Glomerular endothelial cell (primary cell): ENCODE measurements at places on chromosomes 16 and 17. TPM values are rescaled to one million over a fixed set of nuclear protein-coding genes. Genes with fewer than 3 reads are reported as not detected.

DNA sequence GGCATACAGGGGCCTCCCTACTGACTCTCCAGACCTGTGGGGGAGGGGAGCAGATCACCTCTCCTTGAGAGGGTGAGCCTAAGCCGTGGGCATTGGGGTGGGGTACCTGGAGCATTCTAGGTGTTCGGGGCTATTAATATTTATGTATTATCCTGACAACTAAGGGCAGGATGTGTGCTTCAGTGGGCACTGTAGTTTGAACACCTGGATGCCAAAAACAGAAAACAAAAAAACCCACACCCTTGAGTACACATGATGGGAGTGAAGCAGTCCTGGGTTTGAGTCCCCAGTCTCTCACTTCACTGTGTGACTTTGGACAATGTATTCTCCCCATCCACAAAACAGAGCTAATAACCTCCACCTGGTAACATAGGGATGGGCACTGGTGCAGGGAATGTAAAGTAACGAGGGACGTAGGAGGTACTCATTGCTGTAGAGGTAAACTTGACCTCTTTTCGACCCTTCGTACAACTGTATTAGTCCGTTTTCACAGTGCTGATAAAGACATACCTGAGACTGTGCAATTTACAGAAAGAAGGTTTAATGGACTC lies 257.8 kb downstream of the CPPED1 start:
- no peak for DNase-seq

- no peak for DNase-seq
Measured at GRCh38 chr17:9291912-9292560, 270.7 kb downstream of the NTN1 start.

DNA sequence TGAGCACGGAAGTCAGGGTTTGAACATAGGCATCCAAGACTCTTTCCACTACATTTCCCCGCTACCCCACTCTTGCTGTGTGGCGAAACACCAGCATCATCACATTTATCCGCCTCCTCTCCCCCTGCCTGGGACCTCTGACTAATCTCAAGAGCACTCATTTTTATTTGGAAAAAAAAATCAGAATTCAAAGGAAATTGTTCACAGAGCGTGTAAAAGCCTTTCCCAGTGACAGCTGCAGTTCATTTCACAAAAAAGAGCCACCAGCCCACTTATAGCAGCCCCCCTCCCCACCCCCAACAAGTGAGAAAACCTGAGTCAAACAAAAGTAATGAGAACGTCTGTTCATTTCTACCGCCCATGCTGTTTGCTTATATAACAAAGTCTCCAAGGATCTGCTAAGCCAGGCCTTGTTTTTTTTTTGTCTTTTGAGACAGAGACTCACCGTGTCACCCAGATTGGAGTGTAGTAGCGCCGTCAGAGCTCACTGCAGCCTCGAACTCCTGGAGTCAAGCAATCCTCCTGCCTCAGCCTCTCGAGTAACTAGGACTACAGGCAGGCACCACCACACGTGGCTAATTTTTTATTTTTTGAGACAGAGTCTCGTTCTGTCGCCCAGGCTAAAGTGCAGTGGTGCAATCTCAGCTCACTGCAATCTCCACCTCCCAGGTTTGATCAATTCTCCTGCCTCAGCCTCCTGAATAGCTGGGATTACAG lies 48.3 kb upstream of the HAPSTR1 start:
- DNase-seq, result no peak

DNA sequence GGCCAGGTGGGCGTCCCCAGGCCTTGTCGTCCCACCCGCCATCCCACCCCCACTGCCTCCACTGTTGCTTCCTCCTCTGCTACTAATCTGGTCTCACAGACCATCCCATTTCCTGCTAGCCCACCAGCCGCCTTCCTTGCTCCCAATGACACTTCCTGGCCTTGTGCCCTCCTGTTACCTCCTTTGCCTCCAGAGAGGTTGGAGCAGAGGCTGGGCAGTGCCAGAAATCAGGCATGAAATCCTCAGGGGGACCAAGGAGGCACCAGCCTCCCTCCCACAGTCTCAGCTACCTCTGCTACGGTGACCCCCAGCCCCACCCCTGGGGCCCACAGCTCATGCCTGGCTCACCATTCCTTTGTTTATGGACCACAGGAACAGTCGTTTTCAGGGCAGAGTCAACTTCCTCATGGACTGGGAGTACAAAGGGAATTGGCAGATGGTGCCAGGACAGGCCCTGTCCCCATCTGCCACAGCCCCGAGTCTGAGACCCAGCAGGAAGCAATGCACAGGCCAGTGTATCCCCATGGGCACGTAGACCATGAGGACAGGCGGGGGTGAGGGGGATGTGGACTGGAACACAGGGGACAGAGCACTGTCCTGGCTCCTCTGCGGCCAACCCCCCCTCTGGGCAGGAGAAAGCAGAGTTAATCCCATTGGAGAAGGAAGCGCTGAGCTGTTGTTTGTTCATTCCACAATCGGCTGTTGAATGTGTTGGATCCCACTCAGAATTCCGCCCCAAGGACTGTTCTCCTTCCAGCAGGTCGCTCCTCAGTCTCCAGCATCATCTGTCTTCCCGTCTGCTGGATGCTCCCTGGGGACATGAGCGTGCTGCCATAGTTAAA lies 2.2 kb upstream of the CDH5 start:
- no peak for DNase-seq

DNA sequence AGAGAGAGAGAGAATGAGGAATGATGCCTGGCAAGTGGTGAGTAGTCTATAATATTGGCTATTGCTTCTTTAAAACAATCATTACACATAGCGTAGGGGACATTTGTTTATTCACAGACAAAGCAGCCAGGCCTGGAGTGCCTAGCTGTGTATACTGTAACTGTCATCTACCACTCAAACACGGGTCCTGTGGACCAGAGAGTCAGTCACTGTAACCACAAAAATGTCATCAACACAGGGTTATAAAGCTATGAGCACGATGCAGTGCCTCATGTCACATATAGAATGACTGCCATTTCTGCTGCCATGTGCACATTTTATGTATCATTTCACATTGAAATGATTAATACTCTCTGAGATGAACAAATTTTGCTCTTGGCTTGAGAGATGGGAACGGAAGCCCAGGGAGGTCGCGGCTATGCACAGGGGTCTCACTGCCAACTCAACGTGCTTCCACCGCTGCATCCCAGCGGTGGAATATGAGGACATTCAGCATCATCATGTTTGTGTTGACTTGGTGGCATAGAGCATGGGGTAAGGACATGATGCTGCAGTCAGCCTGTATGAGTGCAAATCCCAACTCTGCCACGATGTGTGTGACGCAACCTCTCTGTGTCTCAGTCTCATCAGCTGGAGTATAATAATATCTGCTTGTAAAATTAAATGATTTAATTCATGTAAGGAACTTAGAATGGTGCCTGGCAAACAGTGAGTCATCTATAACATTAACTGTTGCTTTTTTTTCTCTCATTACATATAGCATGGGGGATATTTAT lies 3.3 kb downstream of the MT1H start:
- DNase-seq, result no peak

DNA sequence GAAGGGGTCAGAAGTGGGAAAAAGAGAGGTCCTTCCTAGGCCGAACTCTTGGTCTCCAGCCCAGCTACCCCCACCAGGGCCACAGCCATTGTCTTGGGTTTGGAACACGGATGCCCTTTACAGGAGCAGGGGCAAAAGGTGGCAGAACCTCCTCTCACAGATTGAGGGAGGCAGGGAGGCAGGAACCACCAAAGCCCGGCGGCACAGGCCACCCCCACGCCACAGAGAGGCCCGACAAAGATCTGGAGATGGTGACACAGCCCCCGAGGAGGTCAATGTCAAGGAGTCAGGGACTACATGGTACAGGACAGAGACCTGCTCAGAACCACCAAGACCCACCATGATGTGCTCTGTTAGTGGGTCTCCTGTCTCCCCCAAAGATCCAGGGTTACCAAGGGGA lies 44.4 kb upstream of the DLX4 start:
- DNase-seq, result no peak

- DNase-seq, result no peak
Measured at GRCh38 chr16:76474048-76474447, 196.8 kb downstream of the CNTNAP4 start.

- no peak for DNase-seq
Measured at GRCh38 chr17:17892731-17893130, 55.9 kb upstream of the SREBF1 start.

GRCh38 chr16:72434159-72434558 lies 262.2 kb upstream of the PMFBP1 start:
- DNase-seq, result peak; percentile 18

GRCh38 chr17:46895171-46895570 lies 27.8 kb upstream of the GOSR2 start:
- DNase-seq, result no peak

DNA sequence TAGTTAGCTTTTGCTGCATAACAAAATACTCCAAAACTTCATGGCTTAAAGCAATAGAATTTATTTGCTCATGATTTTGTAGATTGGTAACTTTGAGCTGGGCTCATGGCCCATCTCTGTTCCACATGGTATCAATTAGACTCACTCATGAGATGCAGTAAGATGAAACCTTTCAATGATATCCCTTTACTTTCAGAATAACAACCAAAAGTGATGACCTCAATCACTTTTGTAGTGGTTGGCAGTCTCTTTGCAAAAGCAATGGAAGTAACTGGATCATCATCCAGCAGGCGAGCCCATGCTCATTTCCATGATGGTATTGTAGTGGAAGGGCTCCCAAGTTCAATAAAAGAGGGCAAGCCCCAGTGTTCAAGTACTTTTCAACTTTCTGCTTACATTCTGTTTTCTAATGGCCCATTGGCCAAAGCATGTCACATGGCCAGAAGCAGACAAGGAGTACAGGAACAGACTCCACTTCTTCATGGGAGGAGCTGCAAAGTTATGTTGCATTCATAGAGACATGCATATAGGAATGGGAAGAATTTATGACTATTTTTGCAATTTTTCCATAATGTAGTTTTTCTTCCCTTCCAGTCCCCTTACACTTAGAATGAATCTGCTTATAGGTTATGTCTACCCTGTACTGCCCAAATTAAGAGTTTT lies 41.7 kb downstream of the EFCAB5 start:
- no peak for DNase-seq

DNA sequence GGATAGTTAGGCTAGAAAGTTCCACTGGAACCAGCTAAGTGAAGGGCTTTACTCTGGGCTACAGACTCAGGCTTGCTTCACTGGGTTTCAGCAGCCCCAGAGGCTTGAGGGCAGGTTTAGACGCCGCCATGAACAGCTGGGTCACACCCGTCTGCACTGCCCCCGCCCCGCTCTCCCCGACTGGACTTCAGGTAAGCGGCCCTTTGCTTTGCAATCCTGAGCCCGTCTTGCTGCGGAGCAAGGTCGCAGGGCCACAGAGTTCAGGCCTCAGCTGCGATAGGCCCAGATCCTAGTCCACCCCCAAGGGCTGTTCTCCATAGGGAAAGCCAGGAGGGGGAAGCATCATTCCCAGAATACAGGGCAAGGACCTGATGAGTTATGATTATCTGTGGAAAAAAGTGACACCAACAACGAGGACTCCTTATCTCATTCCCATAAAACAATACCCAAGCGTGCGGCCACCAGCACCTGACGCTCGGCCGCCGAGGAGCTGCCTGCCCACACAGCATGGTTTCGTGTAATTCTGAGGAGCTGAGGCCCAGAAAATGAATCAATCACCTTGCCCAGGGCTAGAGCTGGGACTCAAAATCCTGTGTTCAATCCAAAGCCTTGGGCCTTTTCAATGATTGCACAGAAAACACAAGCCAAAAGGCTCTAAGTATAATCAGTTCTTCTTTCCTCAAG lies 20.4 kb downstream of the MEAK7 start:
- no peak for DNase-seq

Gene ARHGDIG
- 0.64 and 4.0 TPM in 2 replicates for total RNA-seq

Gene EPN3
- total RNA-seq, result 0.23 and 7.4 TPM in 2 replicates

Gene RHBDF1
- 46.6 and 75.5 TPM in 2 replicates for total RNA-seq

Gene ZNF597
- 1.7 and 2.1 TPM in 2 replicates for total RNA-seq

Gene BRIP1
- total RNA-seq, result 2.9 and 4.6 TPM in 2 replicates
